Nephron progenitor cell (in vitro differentiated cells): ENCODE measurements at places on chromosomes 12 and 14.

DNA sequence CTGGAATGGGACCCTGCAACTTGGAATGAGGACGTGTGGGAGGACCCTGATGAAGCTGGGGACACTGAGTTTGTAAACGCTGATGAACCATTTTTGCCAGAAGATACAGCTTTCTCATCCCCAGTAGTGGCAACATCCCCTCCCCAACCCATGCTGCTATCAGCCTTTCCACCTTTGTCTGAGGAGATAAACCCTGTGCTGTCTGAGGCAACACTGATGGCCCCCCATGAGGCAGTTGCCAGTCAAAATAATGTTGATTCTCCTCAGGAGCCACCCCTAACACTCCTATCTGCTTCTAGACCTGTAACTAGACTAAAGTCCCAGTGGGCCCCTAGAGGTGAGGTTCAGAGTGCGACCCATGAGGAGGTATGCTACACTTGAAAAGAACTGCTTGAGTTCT lies 7.5 kb upstream of the RNASE9 start:
- DNase-seq: no peak

- DNase-seq: no peak
Measured at GRCh38 chr12:12925388-12925787, 26.6 kb downstream of the GPRC5D start.

GRCh38 chr12:33605757-33606156 lies 166.1 kb upstream of the SYT10 start:
- DNase-seq: no peak

GRCh38 chr14:48805315-48805714 lies 780.9 kb downstream of the RPS29 start:
- DNase-seq: no peak

DNA sequence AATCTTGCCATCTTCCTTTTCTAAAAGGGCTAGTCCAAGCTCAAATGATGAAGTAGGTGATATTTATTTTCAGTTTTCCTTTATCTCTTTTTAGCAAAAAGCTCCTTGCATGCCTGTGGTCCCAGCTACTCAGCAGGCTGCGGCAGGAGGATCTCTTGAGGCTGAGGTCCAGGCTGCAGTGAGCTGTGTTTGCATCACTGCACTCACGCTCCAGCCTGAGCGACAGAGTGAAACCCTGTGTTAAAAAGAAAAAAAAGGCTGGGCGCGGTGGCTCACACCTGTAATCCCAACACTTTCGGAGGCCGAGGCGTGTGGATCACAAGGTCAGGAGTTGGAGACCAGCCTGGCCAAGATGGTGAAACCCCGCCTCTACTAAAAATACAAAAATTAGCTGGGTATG lies 5.0 kb downstream of the TMEM116 start:
- DNase-seq: no peak

DNA sequence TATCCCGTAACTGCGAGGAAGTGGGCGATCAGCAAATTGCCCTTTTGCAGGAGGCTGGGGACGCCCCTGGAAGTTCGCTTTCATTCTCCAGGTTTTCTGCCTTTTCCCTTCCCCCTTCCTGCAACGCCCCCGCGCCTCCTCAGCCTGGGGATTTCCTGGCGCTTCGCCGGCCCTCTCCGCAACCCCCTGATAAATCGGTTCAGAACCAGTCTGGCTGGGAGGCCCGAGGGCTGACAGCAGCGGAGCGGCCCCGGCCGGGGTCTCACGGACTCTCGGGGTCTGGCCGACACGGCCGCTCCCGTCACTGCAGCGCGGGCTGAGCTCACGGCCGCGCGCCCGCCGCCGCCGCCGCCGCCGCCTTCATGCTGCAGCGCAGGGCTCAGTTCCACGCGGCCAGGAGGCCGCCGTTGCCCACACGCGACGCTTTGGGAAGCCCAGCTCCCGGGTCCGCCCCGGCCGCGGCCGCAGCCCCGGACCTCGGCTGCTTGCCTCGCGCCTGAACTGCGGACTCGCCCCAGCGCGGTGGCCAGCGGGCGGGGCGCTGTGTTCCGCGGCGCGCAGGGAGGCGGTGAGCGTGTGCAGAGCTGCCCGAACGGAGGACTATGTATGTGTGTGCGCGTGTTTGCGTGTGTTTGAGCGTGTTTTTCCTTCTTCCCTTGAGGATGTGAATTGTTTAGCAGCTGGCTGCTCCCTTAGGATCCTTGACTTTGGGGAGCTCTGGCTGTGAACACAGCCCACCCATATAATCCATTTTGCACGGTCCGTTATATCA lies at the start of gene LRFN5:
LRFN5 (plus strand) TSS at position 345 of the 772 bp plus-strand sequence.
- peak; percentile 65 for DNase-seq

- DNase-seq: no peak
Measured at GRCh38 chr12:22230280-22230794, 104.2 kb downstream of the ST8SIA1 start.

GRCh38 chr12:46783871-46784270 lies 41.9 kb downstream of the SLC38A4 start:
- no peak for DNase-seq

- DNase-seq: no peak
Measured at GRCh38 chr14:93936245-93936644, 9.1 kb downstream of the FAM181A start.

DNA sequence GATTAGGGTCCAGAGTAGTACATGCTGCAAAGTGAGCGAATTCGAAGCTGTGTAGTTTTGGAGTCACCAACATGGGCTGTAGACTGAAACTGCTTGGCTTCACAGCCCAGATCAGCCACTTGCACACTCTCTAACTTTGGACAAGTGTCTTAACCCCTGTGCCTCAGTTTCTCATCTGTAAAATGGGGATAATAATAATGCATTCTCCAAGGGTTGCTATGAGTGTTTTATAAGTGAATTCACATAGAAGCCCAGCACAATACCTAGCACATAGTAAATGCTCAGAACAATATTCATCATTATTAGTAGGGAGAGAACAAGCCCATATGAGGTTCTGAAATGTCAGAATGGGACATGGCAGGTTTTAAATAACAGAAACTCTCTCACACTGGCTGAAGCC lies 10.4 kb downstream of the WSCD2 start:
- DNase-seq: no peak
